CD4-positive, alpha-beta T cell (primary cell): ENCODE measurements at places on chromosomes 11 and 22.

- peak; percentile 52 for DNase-seq
Measured at GRCh38 chr11:60334005-60334620, 7.1 kb downstream of the MS4A6E start.

DNA sequence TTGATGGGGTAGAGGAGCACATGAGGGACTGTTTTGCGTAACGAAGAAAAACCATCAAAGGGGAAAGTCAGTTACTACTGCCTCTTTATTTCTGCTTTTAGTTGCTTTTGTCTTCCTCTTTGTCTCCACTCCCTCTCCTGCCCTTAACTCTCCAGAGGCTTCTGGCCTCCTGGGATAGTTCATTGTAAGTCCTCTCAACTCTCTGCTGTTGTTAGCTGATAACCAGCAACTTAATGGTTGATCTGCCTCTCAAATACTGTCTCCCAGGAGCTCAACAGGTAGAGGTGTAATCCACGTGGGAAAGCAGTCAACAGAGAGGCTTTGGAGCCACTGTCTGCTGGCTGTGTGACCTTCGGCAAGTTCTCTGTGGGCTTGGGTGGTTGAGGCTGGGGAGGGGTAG, 47.3 kb downstream of the CCDC81 start:
- DNase-seq, result no peak

DNA sequence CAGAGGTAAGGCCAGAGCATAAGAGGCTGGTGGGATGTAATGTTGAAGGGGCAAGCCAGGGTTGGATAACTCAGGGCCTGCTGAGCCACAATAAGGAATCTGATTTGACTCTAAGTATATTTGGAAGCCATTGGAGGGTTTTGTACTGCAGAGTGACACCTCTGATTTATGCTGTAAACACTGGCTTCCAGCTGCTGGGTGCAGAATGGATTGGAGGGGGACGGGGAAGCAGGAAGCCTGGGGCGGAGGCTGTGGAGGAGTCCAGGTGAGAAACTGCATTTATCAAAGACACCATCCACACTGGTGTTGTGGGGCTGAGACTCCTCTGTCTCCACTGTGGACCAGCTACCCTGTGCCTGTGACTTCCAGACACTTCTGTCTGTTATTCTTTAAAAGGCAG, 26.8 kb downstream of the MIAT start:
- no peak for DNase-seq

DNA sequence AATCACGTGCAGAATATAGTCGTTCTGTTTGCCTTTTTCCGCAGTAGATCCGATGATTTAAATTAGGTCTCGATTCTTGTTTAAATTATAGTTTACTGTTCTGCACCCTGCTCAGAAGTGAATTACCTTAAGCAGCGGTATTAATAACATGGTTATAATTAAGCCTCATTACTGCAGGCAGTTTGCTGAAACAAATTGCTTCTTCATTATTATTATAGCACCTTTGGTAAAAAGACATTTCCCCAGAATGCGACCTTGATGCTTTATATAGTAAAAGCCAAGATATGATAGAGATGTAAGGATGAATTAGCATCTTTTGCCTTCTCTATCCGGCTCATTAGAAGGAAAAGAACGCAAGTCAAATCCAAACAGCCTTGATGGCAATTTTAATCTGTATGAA, 625.2 kb upstream of the CADM1 start:
- no peak for DNase-seq

GRCh38 chr22:31447337-31447736, 42.3 kb downstream of the EIF4ENIF1 start:
- no peak for DNase-seq

- DNase-seq, result no peak
Measured at GRCh38 chr11:11512090-11512489, 109.7 kb downstream of the GALNT18 start.

DNA sequence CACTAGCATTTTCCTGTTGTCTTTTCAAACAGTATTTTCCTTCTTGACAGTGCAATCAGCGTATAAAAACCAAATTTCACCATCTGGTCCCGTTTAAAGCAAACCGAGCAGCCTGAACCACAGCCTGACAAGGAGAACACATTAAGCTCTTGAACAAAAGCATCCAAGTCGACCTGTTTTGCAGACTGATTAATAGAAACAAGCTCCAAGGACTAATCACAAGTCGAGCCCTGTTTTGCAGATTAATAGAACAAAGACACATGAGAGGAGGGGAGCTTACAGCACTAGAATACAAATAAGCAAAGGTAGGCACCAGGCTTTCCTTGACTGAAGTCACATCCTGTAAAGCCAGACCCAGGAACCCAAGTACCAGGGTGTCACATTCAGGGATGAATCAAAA, 104.8 kb downstream of the MPPED2 start:
- DNase-seq, result no peak

DNA sequence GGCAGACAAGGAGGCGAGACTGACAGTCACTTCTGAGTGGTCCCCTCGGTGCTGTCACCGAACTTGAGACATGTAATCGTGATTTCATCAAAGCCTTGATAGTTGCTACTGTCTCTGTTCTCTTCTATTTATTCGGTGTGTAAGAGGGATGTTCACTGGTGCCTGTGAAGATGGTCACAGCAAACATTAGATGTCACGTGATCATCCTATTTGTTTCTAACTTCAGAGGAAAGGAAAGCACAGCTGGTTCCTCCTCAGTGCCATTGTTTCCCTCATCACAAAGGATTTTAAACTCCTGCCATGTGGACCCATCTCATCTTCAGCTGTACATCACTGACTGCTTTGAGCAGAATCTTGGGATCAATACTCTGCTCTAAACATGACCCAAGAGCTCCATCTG, 73.1 kb upstream of the CLMP start:
- no peak for DNase-seq

GRCh38 chr22:46175631-46176030, 25.3 kb downstream of the PPARA start:
- no peak for DNase-seq

- no peak for DNase-seq
Measured at GRCh38 chr11:100865443-100866065, 178.5 kb downstream of the ARHGAP42 start.

DNA sequence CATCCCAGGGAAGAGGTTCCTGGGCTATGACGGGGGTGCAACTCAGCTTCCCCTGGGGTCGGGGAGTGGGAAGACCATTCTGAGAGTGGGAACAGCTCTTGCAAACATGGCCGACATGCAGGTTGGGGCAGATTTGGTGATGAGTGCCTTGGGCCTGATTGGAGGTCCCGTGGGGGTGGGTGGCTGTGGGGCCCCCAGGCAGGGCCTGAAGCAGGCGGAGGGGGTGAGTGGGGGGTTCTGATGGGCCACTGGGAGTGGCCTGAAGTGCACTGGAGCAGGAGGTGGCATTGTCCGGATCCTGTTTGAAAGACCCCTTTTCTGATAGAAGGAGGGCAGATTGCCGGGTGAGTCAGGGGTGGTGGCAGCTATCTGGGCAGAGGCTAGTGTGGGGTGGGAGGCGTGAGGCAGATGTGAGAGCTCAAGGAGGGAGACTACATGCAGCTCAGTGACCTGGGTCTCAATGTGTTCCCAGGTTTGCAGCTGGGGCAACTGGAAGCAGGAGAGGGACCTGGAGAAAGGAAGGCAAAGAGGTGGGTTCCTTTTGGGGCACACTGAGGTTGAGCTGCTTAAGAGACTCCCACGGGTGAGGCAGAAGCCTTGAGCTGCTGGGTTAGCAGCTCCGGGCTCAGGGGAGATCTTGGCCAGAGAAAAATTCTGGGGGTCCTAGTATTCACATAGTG, 15.1 kb downstream of the MYEOV start:
- no peak for DNase-seq

DNA sequence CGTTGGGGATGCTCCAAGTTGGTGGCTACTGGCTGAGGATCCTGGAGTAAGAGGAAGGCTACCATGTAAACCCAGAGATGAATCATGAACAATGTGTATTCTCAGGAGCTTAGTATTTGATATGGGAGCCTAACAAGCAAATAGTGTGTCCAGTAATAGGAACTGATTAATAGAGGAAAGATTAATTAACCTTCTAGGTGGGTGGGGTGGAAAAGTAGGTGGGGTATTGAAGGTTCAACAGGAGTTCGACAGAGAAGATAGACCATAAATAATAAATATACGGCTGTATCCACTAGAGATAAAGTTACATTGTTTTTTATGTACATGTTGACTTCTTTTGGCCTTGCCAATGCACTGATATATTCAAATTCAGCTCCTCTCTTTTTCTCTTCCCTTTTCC, 43.1 kb downstream of the BMAL1 start:
- no peak for DNase-seq

GRCh38 chr11:128905345-128906184, 14.4 kb downstream of the KCNJ5 start:
- peak; percentile 47 for DNase-seq

- DNase-seq, result peak; percentile 40
Measured at GRCh38 chr11:18394928-18395734, 768 bp downstream of the LDHA start.

DNA sequence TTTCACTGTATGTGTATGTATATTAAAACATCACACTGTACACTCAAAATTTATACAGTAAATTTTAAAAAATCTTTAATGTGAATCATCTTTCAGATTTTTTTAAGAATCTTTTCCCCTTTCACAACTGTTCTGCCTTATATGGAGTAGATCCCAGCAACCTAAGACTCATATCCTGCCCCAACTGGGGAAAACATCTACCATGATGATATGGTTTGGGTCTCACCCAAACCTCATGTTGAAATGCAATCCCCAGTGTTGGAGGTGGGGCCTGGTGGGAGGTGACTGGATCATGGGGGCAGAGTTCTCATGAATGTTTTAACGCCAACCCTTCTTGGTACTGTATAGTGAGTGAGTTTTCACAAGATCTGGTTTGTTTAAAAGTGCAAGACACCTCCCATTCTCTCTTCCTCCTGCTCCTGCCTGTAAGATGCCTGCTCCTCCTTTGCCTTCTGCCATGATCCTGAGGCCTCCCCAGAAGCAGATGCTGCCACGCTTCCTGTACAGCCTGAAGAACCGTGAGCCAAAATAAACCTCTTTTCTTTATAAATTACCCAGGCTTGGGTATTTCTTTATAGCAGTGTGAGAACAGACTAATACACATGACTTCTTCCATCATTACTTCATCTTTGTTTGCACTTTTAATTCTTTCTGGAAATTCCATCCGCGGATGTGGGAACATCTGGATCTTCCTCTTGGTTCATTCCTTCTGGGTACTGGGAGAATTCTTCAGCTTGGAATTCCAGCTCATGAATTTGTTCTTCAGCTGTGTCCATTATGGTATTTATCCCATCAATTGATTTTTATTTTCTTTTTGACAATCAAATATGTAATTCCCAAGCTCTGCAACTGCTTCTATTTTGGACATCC, 36.9 kb downstream of the LINC01488 start:
- DNase-seq, result no peak

DNA sequence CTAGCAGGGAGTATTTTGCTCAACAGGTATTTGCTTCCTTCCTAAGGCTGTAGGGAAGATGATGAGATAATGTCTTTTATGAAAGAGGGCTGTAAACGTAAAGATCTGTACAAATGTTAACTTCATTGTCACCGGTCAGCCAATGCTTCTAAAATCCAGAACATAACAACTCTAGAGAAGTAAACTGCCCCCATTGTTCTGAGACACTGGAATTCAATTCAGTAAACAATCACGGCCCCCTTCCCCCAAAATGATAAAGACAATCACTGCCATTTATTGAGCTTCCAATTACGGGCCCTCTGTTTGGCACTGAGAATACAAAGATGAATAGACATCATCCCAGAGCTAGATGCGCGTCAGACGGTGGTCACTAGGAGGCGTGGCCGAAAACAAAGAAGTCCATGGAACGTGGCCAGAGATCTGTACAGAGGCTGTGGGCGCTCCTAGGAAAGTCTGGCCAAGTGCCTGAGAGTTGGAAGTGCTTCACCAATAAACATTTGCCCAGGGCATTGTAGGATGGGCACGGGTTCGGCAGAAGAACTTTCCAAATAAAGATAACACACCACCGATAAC, 576 bp downstream of the TMEM258 start:
- DNase-seq, result no peak

- DNase-seq, result no peak
Measured at GRCh38 chr22:43077121-43077877, 11.9 kb downstream of the TTLL1 start.

DNA sequence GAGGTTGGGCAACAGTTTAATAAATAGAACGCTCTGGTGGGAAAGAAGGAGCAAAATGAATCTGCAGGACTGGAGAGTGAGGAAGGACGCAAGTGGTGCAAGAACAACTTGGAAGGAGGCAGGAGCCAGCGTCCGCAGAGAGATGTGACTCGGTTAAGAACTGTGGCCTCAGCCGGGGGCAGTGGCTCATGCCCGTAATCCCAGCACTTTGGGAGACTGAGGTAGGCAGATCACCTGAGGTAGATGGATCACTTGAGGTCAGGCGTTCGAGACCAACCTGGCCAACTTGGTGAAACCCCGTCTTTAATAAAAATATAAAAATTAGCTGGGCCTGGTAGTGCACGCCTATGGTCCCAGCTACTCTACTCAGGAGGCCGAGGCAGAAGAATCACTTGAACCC, 319.7 kb downstream of the LARGE1 start:
- DNase-seq, result no peak

DNA sequence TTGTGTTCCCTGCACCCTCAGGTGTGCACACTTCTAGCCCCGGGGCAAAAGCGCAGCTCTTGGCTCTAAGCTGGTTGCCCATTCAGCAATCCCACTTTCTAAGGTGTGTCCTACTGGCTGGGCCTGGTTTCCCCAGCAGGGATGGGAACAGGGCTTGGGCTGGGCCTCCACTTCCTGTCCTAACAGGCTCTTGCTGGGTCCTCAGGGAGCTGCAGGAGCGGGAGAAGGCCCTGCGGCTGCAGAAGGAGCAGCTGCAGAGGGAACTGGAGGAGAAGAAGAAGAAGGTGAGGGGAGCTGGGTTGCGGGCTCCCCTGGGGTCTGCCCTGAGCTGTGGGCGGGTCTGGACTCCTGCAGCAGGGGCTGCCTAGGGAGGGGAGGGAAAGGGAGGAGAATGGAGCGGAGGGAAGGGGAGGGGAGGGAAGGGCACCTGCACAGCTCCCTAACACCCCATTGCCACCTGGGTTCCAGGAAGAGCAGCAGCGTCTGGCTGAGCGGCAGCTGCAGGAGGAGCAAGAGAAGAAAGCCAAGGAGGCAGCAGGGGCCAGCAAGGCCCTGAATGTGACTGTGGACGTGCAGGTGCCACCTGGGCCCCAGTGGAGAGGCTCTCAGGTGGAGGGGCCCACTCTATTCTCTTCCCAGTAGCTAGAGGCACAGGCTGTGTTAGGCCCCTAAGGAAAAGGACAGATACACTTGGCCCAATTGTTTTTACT, 24.6 kb downstream of the INCENP start:
- DNase-seq, result no peak
